Fibroblast of skin of left biceps (primary cell): ENCODE measurements at places on chromosomes 16 and 17.

GRCh38 chr17:1251866-1252608, 18.2 kb upstream of the BHLHA9 start:
- DNase-seq = no peak

DNA sequence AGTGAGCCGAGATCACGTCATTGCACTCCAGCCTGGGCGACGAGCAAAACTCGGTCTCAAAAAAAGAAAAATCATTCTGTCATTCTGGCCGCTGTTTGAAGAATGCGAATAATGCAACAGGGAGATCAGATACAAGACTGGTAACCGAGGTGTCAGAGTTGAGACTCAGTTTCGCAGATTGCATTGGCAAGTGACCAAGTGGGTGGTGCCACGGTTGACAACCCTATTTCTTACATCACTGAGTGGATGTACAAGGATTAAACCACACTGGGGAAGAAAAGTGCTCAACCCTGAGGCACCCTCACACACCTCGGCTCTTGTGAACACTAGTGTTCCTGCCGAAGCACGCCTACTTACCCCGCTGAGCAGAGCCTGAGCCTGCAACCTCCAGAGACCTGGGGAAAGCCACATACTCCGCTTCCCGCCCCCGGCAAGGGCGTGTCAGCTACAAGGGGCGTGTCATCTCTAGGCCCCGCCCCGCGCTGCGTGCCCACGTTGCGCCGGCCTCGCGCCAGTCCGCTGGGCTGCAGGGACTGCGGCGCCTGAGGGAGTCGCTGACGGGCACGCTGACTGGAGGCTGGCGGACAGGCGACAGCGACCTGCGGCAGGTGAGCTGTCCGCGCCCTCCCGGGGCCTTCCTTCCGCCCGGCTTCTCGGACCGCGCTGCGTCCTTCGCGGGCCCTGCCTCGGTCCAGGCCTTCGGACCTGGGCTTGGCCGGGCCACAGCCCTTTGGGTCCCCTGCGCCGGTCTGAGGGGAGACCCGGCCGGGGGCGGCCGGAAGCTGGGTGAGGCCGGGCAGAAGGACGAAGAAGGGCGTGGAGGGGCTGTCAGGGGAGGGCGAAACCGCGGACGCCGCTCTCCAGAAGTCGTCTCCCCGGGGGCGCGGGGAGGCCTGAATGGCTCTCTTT, at the start of gene HMOX2:
HMOX2 (plus strand) TSS at position 519 of the 909 bp plus-strand sequence. CDS start 29,127 bp downstream, outside the sequence.
- peak; percentile 78 for DNase-seq

DNA sequence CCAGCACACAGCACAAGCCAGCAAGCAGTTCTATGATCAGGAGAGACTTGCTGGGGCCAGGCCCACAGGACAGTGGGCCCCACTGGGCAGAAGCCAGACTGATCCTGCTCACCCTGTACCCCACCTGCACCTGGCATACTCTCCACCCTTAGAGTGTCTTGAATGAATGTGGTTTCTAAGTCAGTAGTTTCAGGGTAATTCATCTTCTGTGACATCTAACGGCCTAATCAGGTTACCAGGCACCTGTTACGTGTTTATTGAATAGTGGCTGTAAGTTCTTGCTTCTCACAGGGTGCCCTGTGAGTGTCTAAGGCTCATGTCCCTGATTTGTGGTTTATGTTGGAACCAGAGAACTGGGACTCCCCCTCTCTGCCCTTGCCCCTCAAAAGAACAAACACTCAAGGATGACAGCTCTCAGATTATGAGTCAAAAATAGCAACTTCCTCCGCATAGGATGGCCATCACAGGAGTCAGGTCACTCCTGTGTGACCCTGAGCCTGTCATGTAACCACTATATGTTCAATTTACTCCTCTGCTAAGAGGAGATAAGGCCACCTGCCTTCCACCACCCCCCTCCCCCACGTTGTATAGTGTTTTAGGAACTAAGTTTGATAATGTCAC, 7.0 kb upstream of the OR2C1 start:
- DNase-seq = no peak

DNA sequence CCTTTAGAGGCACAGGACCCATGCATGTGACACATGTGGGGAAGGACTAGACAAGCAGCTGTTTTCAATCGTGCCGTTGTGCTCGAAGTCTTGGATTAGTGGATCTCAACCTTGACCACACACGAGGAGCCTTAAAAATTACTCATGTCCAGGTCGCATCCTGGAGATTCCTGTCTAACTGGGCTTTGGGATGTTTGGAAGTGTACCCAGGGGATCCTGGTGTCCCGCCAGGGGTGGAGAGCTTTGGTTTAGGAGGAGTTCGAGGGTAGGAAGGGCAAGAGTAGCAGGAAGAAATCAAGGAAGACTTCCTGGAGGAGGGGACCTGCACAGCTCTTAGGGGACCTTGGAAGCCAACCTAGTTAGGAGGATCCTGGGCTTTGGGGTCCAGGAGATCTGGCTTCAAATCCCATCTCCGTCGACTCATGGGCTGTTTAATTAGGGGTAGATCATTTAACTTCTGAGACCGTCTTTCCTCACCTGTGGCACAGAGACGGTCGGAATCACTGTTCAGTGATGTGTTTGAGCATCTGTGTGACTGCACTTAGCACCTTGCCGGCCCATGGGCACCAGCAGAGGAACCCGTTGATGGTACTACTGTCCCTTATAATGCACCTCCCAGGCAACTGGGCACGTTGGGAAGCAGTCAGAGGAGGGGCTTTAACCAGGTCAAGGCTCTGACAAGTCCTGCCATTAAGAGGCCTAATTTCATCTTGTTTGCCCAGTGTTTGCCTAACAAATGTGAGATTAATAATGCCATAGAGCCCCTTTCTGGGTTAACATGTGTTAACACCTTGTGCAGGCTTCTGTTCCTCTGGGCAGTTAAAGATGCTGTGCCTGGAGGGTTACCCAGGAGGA, 102.0 kb upstream of the PLCG2 start:
- no peak for DNase-seq

- DNase-seq = no peak
Observed at GRCh38 chr16:17331071-17331607, 139.6 kb downstream of the XYLT1 start.

DNA sequence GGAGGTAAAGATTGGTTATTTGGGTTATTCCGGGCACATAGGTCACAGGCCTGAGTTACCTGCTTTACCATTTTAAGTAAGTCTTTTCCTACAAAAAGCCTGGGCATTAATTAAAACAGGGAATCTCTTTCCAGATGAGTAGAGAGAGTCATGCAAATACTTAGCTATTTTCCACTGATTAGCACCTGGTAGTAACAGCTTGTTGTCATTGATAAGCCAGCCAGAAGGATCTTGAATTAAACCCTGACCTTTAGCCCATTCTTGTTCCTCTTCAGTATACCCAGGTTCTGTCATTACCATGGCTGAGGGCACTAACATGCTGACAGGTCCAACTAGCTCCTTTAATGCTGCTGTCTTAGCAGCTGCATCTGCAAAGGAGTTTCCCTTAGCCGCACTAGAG, 44.4 kb upstream of the ARL4D start:
- no peak for DNase-seq

DNA sequence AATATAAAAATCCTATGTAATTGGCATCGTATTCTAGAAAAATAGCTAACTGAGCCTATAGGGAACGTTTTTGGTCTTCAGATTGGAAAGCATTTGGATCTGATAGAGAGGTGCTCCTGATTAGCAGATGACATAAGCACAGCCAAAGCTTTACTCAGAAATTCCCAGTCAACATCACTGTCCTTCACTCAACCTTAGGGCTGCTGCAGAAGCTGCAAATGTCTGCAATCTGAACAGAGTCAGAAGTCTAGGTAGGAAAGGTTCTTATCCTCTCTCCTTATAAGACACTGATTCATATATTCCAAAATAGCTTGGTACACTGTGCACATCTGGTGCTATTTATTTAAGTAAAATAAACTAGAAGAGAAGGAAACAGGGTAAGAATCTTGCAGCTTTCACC, 19.2 kb downstream of the STRADA start:
- DNase-seq = no peak

DNA sequence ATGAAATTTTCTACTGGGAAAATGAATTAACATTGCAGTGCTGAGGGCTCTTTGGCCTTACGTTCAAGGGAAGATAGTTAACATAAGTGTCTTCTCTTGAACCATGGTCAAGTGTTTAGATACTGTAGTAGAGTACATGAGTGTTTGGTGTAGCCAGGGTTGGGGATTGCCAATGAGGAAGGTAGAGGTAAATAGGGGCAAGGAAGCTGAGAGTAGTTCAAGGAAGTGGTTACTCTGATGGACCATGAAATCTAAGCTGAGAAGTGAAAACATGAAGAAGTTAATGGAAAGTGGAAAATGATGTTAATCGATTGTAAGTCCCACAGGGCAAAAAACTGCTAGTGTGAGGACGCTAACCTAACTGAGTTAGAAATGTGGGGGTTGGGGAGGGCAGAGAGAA, 249.6 kb upstream of the AXIN2 start:
- no peak for DNase-seq

DNA sequence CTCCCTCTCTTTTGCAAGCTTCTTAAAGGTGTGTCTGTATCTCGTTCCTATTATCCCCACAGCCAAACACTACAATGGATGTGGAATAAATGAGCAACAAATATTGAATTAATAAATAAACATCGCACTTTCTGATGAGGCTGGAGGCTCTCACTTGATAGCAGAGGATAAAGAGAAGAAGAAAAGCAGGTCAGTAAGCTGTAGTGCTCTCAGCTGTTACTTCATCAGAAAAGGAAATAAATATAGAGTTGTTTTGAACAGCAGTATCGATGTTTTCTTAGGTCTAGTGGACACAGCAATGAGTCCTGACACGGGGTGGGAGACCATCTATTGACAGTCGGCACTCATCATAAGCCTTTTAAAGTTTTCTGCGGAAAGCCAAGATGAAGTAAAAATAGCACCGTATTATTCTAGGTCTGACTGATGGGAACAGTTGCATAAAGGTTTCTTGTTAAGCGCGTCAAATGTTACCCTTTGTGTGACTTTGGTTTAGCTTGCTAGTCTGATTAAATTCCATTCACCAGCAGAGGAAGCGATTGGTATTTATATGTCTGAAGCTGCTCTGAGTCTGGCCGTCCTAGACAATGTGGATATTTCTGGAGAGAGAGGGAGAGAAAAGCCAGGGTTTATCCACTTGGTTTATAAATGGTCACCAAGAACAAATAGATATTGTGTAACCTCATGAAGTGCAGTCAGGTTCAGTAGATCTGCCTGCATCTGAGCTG, 646.1 kb downstream of the CDH11 start:
- no peak for DNase-seq

- peak; percentile 28 for DNase-seq
Observed at GRCh38 chr16:66274335-66275110, 92.0 kb upstream of the CDH5 start.

GRCh38 chr17:66717641-66718058, 117.3 kb upstream of the CACNG5 start:
- no peak for DNase-seq

DNA sequence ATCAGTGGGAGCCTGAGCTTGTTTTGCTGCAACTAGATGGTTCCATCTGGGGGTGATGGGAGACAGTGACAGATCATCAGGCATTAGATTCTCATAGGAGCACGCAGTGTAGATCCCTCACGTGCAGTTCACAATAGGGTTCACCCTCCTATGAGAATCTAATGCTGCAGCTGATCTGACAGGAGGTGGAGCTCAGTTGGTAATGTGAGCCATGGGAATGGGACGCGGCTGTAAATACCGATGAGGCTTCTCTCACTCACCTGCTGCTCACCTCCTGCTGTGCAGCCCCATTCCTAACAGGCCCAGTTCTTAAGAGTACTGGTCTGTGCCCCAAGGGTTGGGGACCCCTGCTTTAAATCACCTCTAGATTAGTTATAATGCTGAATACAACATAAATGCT, 137.5 kb upstream of the PLEKHM1 start:
- no peak for DNase-seq

- no peak for DNase-seq
Observed at GRCh38 chr17:72264682-72265405, 144.0 kb downstream of the SOX9 start.

- peak; percentile 38 for DNase-seq
Observed at GRCh38 chr17:68468788-68469187, 11.5 kb upstream of the WIPI1 start.

DNA sequence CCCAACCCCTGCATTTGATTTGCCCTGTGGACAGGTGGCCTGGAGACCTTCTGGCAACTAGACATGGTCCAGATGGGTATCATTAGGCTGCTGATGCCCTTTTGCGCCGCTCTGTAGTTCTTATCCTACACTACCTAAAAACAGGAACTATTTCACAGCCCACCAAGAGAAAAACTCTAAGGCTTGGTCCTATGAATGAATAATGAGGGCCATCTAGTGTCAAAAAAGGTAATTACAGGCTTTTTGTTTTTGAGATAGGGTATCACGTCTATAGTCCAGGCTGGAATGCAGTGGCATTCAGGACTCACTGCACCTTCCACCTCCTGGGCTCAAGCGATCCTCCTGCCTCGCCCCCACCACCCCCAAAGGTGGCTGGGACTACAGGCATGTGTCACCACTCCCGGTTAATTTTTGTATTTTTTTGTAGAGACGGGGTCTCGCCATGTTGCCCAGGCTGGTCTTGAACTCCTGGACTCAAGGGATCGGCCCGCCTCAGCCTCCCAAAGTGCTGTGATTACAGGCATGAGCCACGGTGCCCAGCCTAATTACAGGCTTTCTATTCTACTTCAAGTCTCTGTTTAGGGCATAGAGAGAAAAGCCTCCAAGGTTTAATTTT, 20.9 kb downstream of the COIL start:
- DNase-seq = peak; percentile 25

- no peak for DNase-seq
Observed at GRCh38 chr17:2056206-2057174, 1.6 kb downstream of the HIC1 start.

DNA sequence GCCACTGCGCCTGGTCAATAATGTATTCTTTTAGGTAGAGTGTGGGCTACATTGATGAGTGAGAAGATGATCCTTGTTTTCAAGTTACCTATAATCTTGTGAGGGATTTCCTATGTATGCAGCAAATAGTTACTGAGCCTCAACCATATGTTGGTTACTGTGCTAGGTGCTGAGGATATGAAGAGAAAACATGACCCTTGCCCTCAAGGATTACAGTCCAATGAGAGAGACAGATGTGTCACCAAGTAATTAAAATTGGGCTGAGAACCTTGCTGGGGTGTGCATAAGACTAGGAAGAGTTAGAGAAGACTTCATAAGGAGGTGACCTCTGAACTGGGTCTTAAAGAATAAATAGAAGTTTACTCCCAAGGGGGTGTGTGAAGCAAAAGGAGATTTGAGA, 7.4 kb downstream of the POLR2A start:
- no peak for DNase-seq

DNA sequence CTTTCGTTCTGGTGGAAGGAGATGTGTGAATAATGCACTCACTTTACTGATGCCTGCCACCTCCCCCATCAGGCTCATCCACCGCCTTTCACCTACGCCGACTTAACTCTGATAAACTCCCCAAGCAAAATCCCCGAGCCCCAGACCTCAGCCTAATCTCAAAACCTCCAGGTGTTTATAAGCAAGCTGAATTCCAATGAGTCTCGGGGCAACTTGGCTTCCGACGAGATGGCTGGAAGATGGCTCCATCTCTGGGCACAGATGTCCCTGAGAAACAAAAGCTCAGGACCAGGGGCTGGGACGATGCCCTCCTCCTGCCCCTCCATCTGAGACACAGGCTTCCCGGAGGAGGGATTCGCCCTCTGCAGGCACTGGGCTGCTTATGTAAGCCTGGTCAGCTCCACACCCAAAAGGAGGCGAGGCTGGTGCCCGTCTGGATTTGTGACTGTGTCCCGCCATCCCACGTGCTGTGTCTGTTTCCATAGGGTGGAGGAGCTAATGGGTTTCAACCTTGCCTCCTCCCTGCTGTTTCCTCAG, 386.4 kb upstream of the TNRC6C start:
- DNase-seq = no peak

GRCh38 chr17:74163271-74163821, 40.1 kb upstream of the RPL38 start:
- no peak for DNase-seq

- peak; percentile 36 for DNase-seq
Observed at GRCh38 chr17:42247734-42248133, 28.5 kb downstream of the STAT5B start.
